ENCODE measurements at places on chromosomes 12 and 14.
A peak's percentile ranks its signal among the peaks of the same experiment; 100 is the strongest.

- DNase-seq = peak; percentile 15
These were observed 4.1 kb downstream of the TSHR start for GRCh38 chr14:80959496-80959895.

DNA sequence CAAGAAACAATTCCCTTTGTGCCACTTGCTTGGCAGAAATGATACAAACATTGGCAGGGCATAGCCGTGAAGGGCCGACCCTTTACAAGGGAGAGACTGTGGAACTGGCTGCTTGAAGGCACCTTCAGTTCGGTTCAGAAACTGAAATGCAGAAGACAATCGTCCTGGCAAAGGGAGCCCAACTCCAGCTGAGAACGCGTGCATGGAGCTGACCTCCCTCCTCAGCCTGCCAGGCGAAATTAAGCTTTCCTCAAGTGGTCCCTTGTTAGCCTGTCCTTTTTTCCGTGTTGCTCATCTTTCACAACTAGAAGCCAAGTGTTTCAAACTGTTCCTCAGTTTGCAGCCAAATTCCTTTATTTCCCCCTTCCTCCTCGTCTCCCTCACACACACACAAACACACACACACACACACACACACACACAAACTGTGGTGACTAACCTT, 8.1 kb downstream of the LGR5 start:
- no peak for DNase-seq

DNA sequence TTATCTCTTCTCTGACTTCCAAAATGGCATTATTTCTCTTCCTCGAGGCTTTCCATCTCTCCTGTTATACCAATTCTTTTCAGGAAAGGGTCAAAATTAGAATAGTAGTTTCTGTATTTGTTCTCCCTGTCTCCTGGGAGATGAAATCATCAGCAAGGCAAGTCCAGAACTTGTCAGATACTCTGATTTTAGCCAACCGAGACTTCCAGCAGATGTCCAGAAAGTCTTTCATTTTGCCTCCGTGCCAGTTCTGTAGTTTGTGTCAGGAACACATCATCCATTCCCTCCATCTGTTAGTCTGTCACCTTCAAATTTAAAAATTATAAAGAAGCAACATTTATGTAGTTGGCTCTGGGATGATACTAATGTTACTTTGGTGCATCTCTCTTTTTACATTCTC, 275.7 kb downstream of the CCDC59 start:
- no peak for DNase-seq

- DNase-seq = no peak
These were observed 24.8 kb downstream of the PPP1R36 start for GRCh38 chr14:64574371-64575107.

DNA sequence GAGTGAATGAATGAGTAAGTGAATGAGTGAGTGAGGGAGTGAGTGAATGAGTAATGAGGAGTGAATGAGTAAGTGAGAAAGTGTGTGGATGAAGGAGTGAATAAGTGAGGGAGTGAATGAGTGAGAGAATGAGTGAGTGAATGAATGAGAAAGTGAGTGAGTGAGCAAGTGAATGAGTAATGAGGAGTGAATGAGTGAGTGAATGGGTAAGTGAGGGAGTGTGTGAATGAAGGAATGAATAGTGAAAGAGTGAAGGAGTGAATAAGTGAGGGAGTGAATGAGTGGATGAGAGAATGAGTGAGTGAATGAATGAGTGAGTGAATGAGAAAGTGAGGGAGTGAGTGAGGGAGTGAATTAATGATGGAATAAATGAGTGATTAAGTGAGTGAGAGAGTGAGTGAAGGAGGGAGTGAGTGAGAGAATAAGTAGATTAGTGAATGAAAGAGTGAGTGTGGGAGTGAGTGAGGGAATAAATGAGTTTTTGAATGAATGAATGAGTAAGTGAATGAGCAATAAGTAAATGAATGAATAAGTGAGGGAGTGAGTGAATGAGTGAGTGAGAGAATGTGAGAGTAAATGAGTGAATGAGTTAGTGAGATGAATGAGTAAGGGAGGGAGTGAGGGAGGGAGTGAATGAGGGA, 364.5 kb downstream of the ADGRD1 start:
- no peak for DNase-seq

DNA sequence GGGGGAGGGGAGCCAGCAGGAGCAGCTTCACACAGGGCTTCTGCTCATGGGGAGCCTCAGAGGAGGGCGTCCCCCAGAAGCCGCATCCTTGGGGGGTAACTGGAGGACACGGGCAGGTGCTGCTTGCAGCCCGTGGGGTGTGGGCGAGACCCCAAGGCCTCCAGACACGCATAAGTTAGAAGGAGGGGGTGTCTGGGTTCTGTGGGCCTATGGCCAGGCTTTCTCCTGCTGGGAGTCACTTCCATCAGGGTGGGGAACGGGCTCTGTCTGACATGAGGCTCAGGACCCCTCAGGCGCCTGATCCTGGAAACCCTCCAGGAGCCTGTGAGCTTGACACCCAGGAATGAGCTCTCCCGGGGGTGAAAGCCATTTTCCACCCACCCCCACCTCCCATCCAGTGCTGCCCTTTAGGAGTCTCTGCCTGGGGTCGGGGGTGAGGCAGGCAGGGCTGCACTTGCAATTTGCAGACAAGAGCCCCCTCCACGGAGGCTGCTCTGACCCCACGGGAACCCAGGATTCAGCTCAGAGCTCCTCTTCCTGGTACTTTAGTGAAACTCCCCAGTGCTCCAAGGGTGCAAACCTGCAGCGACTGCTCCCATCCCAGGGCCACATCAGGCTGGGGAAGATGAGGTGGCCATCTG, 325.7 kb downstream of the ADGRD1 start:
- DNase-seq = no peak

GRCh38 chr12:131795690-131796410, 32.3 kb upstream of the MMP17 start:
- no peak for DNase-seq

DNA sequence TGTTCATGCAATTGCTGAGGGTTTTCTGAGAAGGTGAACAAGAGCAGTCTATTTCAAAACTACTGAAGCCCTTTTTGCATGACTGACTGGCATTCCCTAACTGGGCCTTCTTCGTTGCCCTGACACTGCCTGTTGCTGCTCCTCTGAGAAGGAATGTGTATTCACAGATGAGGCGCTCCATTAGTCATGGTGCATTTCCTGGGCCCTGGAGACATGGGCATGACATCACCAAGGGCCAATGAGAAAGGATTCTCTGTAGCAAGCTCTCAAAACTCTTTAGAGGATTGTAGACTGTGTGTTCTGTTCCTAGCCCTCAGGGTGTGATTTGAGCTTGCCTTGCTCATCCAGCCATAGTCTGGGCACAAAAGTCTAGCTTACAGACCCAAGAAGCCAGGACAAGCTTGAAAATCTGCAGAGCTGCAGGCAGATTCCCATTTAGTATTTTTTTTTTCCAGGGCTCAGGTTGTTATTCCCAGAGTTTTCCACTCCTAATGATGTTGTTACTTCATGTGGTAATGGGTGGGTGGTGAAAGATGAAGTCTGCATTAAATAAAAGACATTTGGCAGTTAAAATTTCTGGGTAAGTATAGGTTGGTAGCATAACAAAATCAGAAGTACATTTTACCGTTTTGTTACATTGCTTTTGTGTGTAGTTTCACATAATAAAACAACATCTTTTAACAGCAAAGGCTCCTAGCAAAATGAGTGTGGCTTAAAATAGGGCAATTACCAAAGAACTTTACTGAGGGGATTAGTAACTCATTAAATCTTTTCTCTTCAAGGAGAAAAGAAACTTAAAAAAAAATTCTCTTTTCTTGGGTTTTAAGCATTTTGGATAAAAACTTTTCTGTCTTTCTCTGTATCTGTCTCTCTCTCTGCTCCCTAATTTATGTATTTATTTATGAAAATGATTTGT, 318.4 kb downstream of the RAD51B start:
- DNase-seq = no peak

GRCh38 chr12:39070775-39071174, 165.4 kb upstream of the CPNE8 start:
- DNase-seq = no peak

DNA sequence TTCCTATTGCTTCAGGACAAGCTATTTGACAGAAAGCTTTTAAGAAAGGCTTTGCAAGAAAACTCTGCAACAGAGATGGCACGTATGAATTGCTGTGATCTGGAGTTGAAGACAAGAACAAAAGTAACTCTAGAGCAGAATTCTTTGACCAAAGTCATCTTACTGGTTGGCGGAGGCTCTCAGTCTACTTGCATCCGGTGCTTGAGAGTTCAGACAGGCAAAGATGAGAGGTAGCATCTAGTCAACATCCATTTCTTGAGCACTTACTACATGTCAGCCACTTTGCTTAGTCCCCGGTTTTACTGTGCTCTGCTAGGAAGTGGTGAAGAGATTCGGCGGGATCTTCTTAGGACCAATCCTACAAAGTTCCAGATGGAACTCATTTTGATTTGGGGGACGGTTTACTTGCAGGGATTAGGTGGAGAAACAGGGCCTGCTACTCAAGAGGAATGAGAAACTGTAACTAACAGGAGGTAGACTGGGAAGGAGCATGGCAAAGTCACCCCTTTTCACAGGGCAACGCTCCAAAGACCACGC, 404 bp upstream of the CCDC91 start:
- DNase-seq = no peak

GRCh38 chr14:100334904-100335303, 11.8 kb downstream of the SLC25A47 start:
- no peak for DNase-seq

GRCh38 chr14:54278087-54278486, 118.7 kb upstream of the CDKN3 start:
- DNase-seq = no peak

- DNase-seq = no peak
These were observed 148.3 kb downstream of the SAMD4A start for GRCh38 chr14:54715239-54715638.

DNA sequence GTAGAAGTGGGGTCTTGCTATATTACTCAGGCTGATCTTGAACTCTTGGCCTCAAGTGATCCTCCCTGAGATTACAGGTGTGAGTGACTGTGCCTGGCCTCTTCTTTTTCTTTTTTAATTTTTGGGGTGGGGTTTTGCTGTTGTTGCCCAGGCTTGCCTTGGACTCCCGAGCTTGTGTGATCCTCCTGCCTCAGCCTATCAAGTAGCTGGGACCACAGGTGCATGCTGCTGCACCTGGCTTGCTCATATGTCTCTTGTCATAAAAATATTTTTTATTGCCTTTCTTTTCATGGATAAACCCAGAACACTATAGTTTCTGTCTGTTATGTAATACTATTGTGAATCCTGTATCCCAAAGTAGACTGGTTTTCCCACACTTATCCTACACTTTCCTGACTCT, 26.0 kb downstream of the SCYL2 start:
- no peak for DNase-seq

DNA sequence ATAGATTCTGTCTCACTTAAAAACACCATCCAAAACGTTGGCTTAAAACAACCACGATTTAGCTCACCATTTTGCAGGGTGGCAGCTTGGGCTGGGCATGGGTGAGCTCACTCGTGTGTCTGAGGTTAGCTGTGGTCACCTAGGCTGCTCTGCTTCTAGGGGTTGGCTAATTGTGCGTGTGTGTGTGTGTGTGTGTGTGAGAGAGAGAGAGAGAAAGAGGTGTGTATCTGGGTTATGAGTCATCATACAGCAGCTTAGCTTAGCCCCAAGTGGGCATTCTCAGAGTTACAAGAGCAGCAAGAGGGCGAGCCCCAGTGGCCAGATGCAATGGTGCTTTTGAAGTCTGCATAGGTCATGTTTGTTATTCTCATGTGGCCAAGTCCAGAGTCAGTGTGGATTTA, 6.0 kb downstream of the FBXW8 start:
- peak; percentile 37 for DNase-seq

GRCh38 chr12:94305130-94305957, 154.3 kb downstream of the CEP83 start:
- no peak for DNase-seq

DNA sequence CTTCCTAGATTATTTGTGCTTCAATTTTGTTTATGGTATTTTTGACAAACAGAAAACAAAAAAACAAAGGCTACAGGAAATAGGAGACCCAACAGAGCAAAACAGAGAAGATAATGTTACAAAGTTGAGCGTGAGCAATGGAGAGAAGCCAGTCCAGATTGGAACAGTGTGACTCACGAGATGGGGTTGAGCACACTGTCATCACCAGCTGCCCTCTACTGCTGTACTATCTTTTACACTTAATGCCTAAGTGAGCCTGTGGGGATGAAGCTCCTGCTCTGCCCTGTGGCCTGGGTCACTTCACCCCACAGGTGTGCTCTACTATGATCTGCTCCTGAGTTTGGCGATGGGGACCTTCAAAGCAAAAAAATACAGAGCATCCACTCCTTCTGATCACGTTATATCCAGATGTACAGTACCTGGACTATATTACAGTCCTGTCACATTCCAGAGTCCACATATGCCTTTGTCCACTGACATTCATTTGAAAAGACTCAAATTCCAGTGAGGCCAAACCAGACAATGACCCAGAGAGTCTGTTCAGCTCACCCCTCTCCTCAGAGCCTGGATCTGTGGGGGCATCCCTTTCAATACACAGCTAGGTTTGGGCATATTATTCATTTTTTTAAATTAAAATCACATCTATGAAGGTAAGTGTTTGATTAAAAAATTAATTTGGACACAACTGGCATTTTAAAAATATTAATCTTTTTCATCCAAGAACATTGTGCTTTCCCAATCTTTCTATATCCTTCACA, 4.4 kb downstream of the IPO8 start:
- no peak for DNase-seq

- no peak for DNase-seq
These were observed 251.4 kb downstream of the EGLN3 start for GRCh38 chr14:33699300-33699983.

GRCh38 chr14:54947230-54947629, 44.6 kb upstream of the GCH1 start:
- no peak for DNase-seq

GRCh38 chr14:55028066-55028465, 1.0 kb downstream of the SOCS4 start:
- no peak for DNase-seq

DNA sequence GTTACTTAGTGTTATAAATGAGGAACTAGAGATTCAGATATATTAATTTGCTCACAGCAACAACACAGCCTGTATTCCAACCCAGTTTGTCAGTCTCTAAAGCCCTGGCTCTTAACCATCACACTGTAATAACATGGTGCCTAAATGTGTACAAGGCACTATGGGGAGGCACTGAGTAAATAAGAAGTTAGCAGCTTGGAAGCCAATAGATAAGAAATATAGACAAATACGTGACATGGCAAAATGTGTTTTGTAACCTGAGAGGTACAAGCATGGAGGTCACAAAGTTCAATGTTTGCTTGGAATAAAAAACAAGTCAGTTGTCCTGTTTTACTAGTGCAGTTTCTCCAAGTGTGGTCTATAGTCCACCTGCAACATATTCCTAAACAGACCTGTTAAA, 16.3 kb upstream of the SLCO1A2 start:
- DNase-seq = no peak

DNA sequence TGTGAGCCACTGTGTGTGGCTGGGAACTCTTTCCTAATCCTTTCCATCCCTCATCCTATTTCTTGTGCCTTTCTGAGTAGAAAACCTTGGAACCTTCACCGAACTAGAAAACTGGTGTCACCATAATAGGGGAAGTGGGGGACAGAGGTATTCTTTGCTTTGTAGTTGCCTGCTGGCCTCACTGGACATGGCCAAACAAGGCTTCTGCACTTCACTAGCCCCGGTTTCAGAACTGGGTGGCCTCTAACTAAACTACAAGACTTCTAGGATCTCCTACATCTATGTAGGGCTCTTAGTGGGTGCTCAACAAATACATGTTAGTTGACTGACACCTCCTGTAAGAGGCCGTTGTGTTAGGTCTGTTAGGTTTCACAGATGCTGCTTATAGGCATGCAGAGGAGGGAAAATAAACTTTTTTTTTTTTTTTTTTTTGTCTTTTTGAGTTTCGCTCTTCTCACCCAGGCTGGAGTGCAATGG, 597 bp upstream of the CIROP start:
- DNase-seq = no peak

GRCh38 chr12:87234898-87235297, 794.3 kb downstream of the C12orf50 start:
- DNase-seq = no peak

Measured in activated T-cell treated with anti-CD3 and anti-CD28 coated beads, Interleukin-2, amount 50 U/mL, for 4 hours (primary cell).